Right lobe of liver (tissue), 6 donors: ENCODE measurements at places on chromosomes 2 and 18. TPM values are rescaled to one million over a fixed set of nuclear protein-coding genes. Genes with fewer than 3 reads are reported as not detected.
A peak's percentile ranks its signal among the peaks of the same experiment; 100 is the strongest.

- no peak for DNase-seq
These were observed 156.2 kb downstream of the MIB1 start for GRCh38 chr18:21896732-21897336.

DNA sequence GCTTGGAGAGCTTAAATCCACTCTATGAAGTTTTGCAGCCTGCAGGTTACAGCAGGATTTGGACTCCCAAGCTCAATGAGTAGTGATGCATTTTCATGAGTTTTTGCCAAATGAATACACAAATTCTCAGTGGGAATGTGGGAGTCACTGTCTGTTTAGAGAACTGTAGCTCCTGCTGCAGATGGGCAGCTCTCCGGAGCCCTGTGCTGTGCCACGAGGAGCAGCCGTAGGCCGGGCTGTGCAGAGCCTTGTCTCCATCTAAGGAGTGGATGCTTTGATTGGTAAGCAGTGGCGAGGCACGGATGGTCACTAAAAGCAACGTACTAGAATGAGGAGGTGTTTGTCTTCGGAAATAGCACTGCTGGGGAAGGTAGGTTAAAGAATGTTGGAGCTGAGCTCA lies 96.0 kb upstream of the NFATC1 start:
- DNase-seq = no peak

DNA sequence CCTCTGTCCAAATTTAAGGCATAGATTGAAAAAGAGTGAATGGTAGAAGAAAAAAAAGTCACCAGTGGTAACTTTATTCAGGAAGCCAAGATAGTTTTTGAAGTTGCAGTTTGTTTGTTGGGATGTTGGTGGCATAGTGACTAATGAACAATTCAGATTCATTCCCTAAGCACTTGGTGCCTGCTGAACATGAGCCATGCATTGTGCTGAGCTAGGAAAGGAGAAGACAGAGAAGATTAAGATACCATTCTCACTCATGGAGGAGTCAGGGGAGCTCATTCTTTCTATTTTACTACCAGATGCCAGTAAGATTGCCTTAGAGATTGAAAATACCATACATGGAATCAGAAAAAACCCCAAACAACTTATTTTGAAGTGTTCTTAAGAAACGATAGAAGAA lies 25.1 kb downstream of the MEIS1 start:
- DNase-seq = no peak

DNA sequence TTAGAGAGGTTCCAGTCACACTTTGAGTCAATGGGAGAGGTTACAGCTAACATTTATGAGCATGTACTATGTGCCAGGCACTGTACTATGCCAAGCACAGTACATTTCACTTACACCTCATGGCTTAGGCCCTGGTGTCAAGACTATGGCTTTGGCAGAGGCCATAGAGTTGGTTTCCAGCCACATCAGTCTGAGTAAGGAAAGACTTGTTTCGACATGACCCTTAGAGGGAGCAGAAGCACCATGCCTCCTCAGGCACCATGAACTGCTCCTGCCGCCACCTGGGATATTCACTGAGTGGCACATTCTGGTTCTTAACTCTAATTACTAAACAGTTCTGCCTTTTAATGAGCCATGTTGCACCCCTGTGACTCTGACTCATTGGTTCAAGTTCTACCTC lies 12.7 kb downstream of the DGUOK start:
- DNase-seq = no peak

DNA sequence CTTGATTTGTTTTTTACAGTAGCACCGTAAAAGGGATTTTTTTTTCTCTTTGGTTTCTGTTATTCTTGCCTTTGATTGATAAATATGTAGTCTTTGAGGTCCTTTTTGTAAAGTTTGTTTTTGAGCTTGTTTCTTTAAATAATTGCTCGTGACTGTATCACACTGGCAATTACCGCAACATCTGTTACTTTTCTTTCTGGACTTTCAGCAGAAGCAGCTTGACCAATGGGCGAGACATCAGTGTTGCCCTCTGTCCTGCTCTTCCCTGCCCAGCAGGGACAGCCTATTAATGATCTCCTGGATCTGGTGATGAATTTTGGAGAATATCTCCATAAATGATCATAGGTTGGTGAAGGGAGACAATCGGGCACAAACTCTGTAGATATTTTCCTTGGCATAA lies 74.9 kb downstream of the TDRD15 start:
- no peak for DNase-seq

DNA sequence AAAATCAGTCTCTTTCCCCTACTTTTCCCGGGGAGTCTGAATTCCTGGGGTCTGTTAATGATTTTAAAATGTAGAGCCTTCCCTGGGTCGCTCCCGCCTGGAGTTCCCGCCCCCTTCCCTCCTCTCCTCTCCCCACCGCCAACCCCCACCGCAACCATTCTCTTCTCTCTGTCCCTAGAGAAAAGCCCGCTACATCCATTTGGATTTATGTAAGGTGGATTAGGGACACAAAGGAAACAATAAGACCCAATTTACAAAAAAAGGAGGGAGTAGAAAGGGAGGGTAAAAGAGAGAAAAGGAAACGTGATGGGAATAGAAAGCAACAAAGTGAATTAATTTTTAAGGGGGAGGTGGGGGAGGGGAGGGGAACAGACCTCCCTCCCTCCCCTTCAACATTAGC lies 2.2 kb downstream of the EPHA4 start:
- no peak for DNase-seq

DNA sequence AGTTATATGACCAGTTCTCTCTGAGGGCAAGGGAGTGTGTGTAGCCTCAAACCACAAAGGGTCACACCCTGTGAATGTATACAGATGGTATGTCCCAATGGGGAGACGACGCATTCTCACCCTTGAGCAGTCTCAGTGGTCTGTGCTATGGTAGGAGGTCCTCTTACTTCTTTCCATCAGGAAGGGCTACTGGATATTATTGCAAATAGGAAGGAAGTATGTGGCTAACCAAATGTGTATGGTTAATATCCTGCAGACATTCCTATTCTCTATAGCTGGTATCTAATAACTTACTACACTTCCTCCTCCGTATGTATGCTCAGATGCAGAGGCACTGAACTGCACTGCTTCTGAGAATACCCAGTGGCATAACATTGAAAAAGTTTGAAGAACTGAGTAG lies 306.7 kb upstream of the CCDC68 start:
- DNase-seq = no peak

DNA sequence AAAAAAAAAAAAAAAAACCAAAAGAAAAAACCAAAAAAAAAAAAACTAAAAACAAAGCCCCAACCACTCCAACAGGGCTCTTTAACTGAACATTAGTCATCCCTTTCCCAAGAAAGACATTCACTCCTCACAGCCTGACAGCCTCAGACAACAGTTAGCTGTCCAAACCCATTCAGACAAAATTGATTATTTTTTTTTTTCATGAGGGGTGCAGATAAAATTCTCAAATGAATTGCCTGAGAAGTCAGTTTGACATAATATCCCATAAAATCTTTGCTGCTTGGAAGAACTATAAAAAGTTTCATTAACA lies 206.1 kb upstream of the REV1 start:
- DNase-seq = no peak

DNA sequence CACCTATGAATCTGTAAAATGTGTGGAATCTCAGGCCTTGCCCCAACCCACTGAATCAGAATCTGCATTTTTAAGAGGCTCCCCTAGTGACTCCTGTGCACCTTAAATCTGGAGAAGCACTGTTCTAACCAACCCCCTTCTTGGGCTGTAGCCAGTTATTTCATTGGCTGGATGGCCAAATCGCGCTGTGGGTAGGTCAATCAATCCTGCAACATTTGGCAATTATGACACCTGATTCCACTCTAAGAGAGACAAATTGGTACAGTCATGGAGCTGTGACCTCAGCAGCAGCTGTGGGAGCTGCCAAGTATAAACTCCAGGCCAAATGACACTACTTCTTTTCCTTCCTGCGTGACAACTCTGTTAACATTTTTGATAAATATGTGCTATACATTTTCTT lies 208.7 kb downstream of the CLIP4 start:
- no peak for DNase-seq

DNA sequence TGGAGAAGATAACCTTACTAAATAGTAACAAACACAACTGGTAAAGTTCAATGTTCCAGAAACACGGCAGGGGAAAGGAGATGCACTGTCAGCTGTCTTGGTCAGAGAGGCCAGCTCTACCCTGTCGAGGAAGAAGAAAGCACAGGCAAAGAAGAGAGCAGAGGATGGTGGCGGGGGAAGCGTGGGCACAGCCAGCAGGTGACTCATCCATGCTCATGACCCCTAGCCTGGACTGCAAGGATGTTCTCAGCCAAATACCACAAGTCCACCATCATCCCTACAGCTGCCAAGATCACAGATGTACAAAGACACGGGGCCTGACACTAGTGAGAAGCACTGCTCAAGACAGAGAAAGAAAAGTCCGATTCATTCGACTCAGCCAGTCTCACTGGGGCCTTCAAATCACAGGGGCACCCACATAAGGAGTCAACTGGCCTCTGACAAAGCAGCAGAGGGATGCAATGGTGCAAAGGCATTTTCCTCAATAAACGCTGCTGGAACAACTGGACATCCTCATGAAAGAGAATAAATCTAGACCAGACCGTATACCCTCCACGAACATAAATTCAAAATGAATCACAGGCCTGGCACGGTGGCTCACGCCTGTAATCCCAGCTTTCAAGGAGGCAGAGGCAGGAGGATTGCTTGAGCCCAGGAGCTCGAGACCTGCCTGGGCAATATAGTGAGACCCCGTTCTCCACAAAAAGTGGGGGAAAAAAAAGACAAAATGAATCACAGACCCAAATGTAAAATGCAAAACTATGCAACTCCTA lies 5.6 kb downstream of the DTYMK start:
- DNase-seq = no peak

- DNase-seq = no peak
These were observed 690.4 kb upstream of the NRXN1 start for GRCh38 chr2:51722311-51722710.

DNA sequence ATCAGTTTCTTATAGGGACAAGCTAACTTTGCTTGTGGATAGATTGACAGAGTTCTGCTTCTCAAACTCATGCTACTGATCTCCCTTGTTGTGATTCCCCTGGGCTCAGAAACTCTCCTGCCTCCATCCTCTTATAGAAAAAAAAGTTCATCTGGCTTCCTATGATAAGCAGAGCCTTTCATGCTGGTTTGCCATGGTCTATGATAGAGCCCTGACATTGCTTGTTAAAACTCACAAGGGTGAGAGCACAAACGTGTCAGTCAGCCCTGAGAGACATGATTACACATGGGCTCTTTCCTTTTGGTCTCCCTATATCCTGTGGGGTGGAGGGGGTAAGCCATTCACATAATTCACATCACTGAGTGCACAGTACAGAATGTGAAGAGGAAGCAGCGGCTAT lies 121.8 kb downstream of the TDRD15 start:
- DNase-seq = no peak

DNA sequence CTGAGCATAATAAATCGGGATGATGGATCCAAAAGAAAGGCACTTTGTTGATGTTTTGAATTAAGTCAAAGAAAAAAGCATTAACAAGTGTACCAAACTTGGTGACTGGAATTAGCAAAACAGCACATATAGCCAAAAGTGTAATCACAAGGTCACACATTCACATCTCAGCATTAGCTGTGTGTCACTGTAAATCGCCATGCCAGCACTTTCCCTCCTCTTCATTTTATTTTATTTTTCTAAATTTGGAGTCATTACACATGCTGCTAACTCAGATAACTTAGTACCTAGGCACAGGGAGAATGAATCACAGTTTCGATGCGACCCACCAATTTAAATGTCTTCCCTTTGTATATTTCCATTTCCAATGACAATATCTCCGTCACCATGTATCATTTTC lies 111.4 kb downstream of the CACNB4 start:
- DNase-seq = no peak

GRCh38 chr2:55734726-55735125 lies 41.1 kb upstream of the PNPT1 start:
- DNase-seq = no peak

DNA sequence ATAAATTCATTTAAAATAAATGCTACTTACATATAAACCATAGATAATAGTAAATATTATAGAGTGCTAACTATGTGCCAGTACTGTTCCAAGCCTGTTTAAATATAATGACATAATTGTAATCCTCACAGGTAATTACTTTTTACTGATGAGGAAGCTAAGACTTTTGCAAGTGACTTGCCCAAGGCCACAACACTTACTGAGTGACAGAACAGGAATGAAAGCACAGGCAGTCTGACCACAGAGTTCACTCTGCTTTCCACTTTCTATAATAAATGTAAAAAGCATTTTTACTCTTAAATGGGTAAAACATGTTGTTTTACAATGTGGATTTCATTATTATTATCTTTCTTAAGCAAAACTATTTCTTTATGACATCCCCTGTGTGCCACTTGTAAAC lies 537.8 kb upstream of the SLC39A10 start:
- DNase-seq = no peak

DNA sequence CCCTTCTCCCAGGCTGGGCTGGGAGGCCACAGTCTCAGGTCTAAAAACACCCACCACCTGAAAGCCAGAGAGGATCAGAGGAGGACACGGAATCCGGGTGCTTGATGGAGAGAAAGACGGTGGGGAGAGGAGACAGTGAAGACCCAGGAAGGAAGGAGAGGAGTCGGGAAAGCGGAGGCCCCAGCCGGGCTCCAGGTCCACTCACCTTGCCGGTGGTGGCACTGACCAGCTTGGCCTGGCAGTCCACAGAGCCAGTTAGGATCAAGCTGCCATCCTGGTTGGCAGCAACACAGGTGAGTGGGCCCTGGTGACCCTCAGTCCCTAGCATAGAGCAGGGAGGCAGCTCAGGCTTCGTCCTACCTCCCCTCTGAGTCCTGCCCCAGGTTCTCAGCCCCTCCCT lies 4.3 kb downstream of the AAMP start:
- no peak for DNase-seq

DNA sequence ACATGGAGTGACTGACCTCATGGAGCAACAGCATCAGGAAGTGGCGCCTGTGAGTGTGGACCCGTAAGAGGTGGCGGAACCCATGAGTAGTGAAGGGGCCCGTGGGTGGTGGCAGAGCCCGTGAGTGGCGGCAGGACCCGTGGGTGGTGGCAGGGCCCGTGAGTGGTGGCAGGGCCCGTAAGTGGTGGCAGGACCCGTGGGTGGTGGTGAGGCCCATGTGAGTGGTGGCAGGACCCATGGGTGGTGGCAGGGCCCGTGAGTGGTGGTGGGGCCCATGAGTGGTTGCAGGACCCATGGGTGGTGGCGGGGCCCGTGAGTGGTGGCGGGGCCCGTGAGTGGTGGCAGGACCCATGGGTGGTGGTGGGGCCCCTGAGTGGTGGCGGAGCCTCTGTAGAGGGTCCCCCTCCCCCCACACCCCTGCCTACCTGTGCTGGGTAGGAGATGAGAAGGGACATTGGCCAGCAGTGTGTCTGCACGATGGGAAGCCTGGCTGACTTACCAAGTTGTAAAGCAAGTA lies 407.7 kb upstream of the SALL3 start:
- no peak for DNase-seq

- DNase-seq = no peak
These were observed 15.6 kb downstream of the SLC39A10 start for GRCh38 chr2:195672674-195673073.

GRCh38 chr2:206084439-206084869 lies 1.5 kb downstream of the INO80D start:
- peak; percentile 78 for DNase-seq

The ITGA4 gene
- total RNA-seq = 3.9 TPM

The FSIP2 gene
- 0.11 TPM for total RNA-seq

The FOXD4L1 gene
- not detected for total RNA-seq

The NT5DC4 gene
- not detected for total RNA-seq

The GCKR gene
- 100 TPM for total RNA-seq

The CD8A gene
- 1.1 TPM for total RNA-seq
